ENCODE measurements at places on chromosomes 2 and 18.

GRCh38 chr2:168686452-168687191 lies 115.8 kb upstream of the NOSTRIN start:
- no peak for DNase-seq

DNA sequence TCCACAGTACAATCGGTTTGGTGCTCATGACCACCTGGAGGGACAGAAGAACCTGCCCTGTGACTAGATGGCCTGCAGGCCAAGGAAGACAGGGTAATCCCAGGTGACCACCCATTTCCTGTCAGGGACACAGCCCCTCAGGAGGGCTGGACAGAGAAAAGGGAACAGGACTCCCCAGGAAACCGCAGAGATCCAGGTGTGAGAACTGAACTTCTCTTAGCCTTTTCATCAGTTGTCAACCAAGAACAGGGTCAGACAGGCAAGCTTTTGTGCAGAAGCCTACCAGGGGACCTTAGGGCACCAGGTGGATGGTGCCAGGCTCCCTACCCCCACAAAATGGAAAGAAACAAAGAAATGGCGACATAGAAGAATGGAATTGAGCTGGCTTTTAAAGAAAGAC lies 132.3 kb downstream of the HDAC4 start:
- DNase-seq = no peak

- no peak for DNase-seq
These were observed 14.7 kb downstream of the DAW1 start for GRCh38 chr2:227886149-227886548.

- DNase-seq = no peak
These were observed 140.9 kb downstream of the CAPN13 start for GRCh38 chr2:30666266-30666874.

GRCh38 chr2:69100220-69100723 lies 87.3 kb downstream of the ANTXR1 start:
- DNase-seq = no peak

- no peak for DNase-seq
These were observed at the start of gene APOB for GRCh38 chr2:21043744-21044532. Gene APOB, minus strand, starts transcription at chr2:21044073. Its CDS starts 128 bp downstream, at chr2:21043945.

DNA sequence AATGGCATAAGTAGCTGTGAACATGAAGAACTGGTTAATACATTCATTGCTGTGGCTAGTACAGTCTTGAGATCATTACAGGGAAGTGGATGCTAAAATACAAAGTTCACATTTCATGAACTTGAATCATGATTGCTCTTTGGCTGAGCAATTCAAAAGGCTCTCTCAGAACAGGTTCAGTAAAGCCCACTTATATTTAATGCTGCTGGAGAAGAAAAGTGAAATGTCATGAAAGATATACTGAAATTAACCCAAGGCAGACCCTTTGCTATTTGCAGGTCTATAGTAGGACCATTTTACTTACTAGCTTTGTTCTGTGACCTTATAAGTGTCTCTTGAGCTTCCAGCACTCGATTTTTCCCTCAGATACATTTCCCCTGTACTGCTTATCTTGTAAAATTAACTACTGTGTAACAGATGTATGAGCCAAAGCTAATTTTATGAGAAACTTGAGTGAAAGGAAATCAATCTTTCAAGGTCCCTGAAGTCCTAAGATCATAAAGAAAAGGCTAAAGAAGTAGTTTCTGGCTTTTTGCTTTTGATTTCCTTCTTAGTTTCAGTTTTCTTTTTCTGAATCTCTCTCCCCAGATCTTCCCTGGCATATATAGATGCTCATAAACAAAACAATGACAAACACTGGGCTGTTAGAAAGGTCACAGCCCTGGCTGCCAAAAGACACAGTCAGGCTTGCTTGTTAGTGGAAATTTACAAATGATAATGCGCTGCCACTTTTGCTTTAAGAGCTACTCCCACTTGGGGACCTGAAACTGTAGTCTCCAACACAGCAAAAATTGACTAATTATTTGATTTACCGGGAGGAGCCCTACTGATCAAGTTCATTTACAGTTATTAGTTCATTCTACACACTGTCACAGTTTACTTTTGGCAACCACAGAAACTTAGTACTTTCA lies 132.7 kb upstream of the XPO1 start:
- DNase-seq = no peak

DNA sequence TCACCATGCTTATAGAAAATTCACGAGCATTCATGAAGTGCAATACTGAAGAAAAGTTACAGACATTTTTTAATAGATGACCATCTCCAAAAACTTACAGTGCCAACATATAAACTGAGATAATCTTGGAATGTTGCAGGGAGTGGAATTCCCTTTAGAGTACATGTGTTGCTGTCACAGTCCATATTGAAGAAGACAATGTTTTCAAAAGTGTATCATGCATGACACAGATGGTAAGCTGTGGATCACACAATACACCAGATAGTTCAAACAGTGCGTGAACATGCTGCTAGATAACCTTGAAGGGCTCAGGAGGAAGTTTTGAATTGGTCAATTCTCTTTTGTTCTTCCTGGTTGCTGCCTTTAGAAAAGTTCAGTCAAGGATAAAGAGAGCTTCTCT lies 1644.3 kb upstream of the NXPH2 start:
- DNase-seq = no peak

GRCh38 chr2:45750001-45750400 lies 98.5 kb downstream of the PRKCE start:
- no peak for DNase-seq
